ENCODE measurements at places on chromosomes 7 and 10. TPM values are rescaled to one million over a fixed set of nuclear protein-coding genes. Genes with fewer than 3 reads are reported as not detected.

The SAP25 gene
- polyA plus RNA-seq: 5.9 TPM

The SEC24C gene
- polyA plus RNA-seq: 66.1 TPM

The TAS2R5 gene
- 6.6 TPM for polyA plus RNA-seq

The AKR1C1 gene
- 9.1 TPM for polyA plus RNA-seq

All from right lung (tissue), 10 donors.